ENCODE measurements at places on chromosomes 1 and 21.

- no peak for DNase-seq
These were observed 68.5 kb downstream of the GPATCH2 start for GRCh38 chr1:217562229-217562878.

DNA sequence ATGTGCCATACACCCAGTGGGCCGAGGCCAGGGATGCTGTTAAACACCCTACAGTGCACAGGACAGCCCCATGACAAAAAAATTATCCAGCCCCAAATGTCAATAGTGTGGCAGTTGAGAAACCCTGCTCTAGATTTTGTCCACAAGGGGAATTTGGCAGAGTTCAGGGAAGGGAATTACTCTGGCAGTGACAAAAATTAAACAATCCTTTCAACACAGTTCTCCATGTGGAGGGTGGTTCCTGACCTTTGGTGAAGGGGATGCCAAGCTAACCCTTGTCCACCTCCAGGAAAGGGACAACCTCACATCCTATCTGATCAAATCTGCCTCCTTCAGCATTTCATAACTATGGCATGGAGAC is 28.4 kb upstream of the CD84 start:
- no peak for DNase-seq

- DNase-seq: no peak
These were observed 115.1 kb upstream of the JUN start for GRCh38 chr1:58898739-58899586.

- no peak for DNase-seq
These were observed 7.2 kb downstream of the IFT25 start for GRCh38 chr1:53938136-53938830.
